ENCODE measurements at places on chromosomes 7 and 10.

DNA sequence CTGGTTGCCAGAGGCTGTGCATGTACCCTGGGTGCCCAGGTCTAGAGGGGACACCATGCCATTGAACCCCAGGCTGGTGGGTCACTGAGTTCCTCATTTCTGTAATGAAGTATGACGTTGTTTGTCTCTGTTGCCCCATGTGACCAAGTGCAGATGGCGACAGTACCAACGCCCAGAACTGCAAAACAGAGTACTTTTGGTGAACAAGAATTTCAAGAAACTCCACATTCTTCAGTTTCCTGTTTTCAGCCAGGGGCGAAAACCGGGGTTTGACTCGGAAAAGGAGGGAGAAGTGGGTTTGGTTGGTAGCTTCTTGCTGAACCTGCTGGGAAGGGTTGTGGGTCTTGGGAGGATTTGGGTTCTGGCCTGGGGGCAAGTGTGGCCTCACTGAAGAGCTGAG lies 18.2 kb downstream of the CYP17A1 start:
- DNase-seq: no peak

- no peak for DNase-seq
Measured at GRCh38 chr10:55641601-55642000, 719.5 kb downstream of the ZWINT start.

GRCh38 chr7:144768633-144769032 lies 67.2 kb downstream of the TPK1 start:
- no peak for DNase-seq

- no peak for DNase-seq
Measured at GRCh38 chr7:39356172-39356925, 209.9 kb upstream of the YAE1 start.

- no peak for DNase-seq
Measured at GRCh38 chr7:92569137-92569536, 21.1 kb downstream of the FAM133B start.

DNA sequence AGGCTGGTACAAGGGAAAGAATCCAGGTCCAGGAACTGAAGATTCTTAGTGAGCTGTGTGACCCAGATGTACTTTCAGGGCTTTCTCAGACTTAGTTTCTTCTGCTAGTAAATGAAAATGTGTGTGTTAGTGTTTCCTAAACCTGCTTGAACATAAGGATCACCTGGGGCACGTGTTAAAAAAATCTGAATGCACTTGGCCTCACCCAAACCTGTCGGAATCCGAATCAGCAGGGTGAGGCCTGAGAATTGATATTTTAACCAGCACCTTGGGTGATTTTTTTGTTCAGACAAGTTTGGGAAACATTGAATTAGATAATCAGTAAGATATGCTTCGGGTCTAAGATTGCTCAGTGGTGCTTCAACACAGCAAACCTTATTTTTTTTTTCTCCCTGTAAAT lies 59.7 kb downstream of the ZNF365 start:
- DNase-seq: no peak

DNA sequence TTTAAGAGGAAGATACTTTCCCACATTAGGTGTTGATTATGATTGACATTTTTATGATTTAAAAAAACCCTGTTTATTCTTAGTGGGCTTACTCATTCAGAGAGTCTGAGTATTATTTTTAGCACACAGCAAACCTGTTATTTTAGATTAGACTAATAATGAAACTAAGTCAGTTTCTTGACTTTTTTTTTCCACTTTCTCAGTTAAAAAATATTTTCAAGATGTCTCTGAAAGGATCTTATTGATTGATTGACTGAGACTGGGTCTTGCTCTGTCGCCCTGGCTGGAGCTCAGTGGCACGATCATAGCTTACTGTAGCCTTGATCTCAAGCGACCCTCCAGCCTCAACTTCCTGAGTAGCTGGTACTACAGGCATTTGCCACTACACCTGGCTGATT lies 20.4 kb upstream of the INPP5F start:
- DNase-seq: no peak
